ENCODE measurements at places on chromosomes 12 and 14.
A peak's percentile ranks its signal among the peaks of the same experiment; 100 is the strongest.

GRCh38 chr14:58571769-58572472 is 65.8 kb upstream of the DACT1 start:
- DNase-seq: no peak

GRCh38 chr14:103179094-103179493 is 55.8 kb downstream of the TNFAIP2 start:
- DNase-seq: no peak

DNA sequence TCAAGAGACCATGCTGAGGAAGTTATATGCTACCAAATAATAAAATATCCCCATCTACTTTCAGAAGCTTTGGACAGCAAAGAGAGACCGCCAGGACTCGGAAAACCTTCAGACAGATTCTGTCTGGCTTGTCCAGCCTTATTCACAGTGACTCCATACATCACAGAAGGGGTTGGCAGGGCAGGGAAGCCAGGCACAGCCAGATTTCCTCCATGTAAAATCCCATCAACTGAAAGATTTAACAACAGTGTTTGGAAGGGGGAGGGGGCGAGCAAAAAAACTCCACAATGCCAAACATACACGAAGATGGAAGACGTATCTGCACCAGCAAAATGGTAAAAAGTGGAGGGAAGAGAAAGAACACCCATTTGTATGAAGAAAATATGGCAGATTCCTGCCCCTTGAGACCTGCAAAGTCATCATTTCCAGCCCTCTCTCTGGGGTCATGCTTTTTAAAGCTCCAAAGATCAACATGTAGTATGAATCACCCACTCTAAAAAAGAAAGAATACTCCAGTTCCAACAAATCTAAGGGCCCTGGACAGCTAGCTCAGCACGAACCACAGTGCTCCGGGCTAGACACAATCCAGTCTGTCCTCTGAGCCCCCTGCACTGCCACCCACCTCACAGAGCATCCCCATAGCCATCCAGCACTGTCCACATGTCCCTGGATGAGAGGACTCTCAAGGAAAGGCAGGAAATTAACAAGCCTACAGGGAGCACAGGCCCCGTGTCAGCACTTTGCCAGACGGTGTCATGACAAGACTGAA is 116.4 kb downstream of the DICER1 start:
- DNase-seq: no peak

DNA sequence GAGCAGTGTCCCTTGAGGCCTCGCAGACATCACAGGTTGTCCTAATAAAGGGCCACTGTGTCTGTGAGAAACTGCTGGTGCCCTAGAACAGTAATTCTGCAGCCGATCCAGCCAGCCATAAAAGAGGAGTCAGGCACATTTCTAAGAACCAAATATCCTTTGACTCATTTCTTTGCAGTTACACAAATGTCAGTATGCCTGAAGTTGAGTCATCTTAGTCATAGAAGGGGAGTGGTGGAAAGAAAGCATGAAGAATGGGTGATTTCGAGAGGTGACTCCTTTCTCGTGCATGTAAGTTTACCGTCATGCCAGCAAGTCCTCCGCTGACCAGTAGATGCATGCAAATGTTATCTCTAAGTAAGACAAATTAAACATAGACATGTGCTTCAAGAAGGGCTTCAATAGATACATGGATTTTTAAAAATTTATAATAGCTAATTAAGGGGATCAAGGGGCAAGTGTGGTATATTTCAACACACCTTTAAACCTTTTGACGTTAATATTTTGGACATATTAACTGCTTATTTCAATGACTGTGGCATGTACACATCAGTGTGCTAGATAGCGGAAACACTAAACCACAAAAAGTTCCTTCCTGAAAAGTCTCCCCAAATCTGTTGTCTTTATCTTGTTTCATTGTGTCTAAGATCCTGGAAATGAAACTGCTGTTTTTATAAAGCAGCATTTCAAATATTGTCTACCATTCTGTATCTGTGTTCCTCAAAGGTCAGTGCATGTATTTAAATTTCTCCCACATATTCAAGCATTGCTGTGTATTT is 497.4 kb downstream of the NPAS3 start:
- peak; percentile 16 for DNase-seq

DNA sequence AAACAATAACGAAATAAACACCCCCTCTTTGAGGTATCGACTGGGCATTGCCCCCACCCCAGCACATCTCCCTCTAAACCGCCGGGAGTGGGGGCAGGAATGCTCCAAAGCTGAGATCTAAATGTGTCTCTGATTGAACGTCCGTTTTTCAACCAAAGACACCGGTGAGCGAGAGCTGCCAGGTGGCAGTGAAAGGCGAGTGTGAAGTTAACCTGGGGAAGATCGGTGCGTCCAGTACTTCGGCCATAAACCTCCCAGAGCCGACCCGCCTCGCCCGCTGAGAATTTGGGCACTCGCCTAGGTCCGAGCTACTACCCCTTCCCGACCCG is 625 bp downstream of the ANGEL1 start:
- DNase-seq: no peak

- DNase-seq: peak; percentile 48
Observed at GRCh38 chr14:55070981-55071411, 19.5 kb downstream of the MAPK1IP1L start.

DNA sequence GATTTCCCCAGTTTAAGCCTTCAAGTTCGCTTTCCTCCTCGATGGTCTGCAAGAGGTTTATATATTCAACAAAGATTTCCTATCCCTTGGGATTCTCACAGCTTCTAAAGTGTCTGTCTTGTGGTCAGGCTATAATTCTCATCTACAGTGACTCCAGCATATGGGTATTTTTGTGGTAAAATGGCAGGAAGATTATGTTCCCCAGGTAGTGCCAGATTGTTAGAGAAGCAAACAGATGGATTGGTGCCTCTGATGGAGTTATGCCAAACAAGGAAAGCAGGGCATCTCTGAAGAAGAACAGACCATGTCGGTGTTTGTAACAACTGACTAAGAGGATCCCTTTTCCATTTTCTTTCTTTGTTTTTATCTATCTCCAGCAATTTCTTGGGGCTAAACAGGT is 5.5 kb upstream of the CCDC175 start:
- DNase-seq: no peak

DNA sequence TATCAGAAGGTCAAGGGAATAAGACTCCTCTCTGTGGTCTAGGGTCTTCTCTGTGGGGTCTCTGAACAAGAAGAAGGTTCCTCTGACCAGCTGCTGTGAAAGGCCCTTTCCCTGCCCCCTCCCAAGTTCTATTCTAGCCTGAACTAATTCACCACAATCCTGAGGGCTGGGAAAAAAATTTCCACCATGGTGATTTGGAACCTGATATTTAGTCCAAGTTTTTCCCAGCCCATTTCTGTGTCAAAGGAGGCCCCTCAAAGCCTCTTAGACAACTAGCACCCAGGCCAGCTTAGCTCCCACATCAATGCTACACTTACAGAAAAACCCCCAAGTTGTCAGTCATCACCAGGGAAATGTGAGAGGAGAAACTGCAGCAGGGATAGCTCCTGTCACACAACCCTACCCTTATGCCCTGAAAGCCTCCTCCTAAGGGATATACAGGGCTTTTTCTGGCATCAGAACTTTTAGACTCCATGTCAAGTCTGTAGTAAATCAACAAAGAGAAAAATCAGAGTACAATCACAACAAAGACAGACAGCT is 4.5 kb downstream of the FMNL3 start:
- no peak for DNase-seq

GRCh38 chr12:53099071-53099882 is 1.8 kb downstream of the IGFBP6 start:
- DNase-seq: peak; percentile 93

DNA sequence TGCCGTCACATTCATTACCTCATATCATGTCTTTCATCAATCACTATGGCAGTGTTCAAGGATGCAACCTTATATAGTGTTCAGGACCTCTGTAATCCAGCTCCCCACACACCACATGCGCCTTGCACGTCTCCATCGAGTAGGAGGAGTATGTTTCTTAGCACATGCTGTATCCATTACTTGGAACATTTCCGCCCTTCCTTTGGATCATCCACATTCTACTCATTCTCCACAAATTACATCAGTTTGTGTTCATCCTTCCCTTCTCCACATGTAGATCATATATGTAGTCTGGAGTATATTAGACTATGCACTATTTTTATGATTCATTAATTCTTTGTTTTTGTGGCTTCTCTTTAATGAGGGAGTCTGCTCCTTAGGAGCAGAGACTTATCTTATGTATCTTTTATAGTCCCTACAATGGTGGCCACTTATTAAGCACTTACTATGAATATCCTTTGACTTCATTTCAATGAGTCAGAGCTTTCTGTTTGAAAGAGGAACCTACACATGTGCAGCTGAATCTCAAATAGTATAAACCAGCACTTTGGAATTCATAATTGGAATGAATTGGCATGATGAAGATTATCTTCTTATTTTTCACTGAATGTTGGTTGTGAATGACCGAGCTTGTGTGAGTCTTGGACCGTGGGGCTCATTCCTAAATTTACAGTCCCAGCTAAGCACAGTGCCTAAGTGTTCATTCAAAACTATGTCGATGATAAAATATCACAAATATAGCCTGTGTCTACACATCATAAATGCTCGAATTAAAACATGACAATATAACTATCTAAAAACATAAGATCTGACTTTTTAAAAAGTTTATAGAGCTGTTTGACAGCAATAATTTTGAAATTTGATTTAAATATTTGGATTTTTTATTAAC is 30.2 kb upstream of the NPAS3 start:
- no peak for DNase-seq

GRCh38 chr12:93877446-93877845 is 200.3 kb downstream of the CRADD start:
- no peak for DNase-seq

DNA sequence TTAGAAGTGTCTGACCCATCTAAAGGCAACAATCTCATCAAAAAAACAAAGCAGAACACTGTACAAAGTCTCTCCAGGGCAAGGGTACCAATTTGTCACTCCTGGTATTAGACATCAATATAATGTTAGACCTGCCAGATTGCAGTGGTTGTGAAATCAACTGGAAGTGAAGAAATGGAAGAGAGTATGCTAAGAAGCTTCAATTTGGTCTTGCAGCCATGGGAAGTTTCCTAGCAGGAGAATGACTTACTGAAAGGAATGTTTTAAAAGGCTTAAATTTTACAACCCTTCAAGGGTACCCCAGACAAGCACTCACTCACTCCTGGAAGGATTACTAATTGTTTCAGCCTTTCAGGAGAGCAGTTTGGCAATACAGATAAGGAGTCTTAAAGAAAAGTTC is 18.9 kb downstream of the LLPH start:
- DNase-seq: no peak

DNA sequence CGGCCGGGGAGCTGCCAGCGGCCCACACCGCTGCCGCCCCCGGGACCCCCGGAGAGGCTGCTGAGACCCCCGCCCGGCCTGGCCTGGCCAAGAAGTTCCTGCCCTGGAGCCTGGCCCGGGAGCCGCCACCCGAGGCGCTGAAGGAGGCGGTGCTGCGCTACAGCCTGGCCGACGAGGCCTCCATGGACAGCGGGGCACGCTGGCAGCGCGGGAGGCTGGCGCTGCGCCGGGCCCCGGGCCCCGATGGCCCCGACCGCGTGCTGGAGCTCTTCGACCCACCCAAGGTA is 12.8 kb downstream of the SH2B3 start:
- no peak for DNase-seq

DNA sequence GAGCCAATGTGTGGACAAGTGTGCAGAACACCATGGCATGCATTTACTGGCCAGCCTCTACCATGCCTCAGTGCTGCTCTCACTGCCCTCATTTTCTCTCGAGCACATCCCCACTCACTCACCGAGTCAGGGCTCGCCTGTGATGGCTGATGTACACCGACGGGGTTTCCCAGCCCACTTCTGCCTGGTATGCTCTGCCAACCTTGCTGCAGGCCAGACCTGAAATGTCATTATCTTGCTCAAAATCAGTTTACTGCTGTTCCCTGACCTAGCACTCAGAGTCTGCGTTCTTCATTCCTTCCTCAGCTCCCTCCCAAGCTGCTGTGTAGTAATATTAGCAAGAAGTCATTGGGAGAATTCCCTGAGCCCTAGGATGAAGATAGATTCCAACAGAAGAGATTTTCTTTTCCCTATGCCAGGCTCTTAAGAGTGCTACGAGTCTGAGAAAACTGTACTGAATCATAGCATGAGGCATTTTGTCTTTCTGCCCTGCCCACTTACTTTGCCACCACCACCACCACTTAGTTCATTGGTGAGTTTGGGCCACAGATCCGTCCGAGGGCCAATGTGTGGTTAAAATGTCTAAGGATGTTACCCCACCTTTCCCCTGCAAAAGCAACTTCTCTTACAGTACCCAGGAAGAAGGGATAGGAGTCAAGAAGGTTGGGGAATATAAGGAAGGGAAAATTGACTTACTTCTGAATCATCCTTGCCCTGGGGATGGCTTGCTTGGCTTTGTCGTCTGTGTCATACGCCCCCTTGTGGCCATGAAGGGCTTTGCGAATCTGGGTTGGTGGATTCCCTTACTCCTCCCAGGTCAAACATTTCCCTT is 51.0 kb downstream of the BMAL2 start:
- peak; percentile 58 for DNase-seq

DNA sequence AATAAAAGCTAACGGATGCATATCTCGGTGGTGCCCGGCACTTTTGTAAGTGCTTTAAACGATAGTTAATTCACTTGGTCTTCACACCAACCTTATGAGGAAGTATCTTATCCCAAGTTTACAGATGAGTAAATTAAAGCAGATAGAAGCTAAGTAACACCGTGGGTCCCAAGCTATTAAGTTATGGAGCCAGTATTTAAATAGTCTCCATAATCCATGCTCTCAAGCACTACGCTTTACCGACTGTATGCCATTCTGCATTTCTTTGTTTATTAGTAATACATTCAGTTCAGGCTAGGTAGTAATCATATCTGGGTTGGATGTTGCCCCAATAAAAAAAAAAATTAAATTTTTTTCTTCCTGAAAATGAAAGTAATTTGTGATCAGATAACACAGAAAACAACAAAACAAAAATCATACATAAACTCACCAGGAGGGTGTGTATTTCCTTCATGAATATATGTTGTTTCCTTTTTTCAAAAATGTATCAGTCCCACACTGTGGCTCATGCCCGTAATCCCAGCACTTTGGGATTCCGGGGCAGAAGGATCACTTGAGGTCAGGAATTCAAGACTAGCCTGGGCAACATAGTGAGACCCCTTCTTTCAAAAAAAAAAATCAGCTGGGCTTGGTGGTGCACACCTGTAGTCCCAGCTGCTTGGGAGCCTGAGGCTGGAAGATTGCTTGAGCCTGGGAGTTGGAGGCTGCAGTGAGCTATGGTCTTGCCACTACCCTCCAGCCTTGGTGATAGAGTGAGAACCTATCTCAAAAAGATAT is 1.4 kb upstream of the M6PR start:
- DNase-seq: peak; percentile 33

- no peak for DNase-seq
Observed at GRCh38 chr12:79557690-79558315, 133.0 kb downstream of the PAWR start.

GRCh38 chr14:54213536-54213935 is 183.3 kb upstream of the CDKN3 start:
- DNase-seq: no peak

All from MV-4-11 (cell line).